ENCODE measurements at places on chromosomes 1 and 21.

DNA sequence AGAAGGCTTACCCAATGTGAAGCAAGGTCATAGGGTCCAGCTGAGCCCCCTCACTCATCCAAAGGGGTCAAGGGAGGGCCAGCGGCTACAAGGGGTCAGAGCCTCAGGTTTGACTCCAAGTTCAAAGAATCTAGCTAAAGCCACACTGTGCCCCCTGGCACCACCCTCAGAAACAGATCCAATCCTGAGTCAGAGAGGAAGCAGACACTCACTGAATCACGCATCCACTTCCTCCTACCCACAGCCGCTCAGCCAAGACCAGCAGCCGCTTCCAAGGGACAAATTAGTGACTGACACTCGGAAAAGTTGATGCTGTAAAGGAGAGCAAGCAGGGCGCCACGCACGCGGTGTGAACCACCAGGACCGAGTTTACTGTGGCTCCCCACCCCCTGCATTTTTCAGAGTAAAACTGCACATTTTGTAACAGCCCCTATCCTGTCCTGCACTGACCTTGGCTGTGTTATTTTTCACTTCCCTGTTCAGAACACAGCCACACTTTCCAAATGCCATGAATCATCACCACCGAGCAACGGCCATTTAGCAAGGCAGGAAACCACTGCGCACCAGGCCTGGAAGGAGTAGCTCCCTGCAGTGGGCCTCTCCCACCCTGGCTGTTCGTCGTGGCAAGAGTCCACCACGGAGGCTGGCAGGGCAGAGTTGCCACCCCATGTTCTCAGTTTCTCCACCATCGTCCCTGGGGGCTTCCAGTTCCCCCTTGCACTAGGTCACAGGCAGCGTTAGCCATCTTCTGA is 147.8 kb downstream of the TOMM20 start:
- peak; percentile 82 for DNase-seq

- DNase-seq = peak; percentile 81
Measured at GRCh38 chr1:9291914-9292360, 757 bp upstream of the SPSB1 start.

GRCh38 chr1:33610391-33610790 is 137.9 kb downstream of the ZSCAN20 start:
- no peak for DNase-seq

- no peak for DNase-seq
Measured at GRCh38 chr1:76613886-76614285, 253.4 kb upstream of the ST6GALNAC5 start.

- no peak for DNase-seq
Measured at GRCh38 chr1:244053831-244054230, 2.7 kb downstream of the ZBTB18 start.

- DNase-seq = no peak
Measured at GRCh38 chr1:214475746-214476145, 75.7 kb downstream of the PTPN14 start.

DNA sequence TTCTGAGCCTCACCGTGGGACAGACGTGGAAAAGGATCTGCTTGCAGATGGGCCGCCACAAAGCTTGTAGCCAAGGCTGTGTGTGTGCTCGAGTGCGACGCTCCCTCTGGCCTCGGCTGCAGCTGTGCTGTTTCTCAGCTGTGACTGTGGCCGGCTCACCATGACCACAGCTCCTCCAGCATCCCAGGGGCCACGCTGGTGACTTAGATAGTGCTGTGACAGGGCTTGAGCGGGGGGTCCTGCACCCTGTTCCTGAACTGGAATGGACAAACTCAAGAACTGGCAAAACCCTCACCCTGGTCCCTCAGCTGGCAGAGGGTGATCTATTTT is 17.4 kb upstream of the ACTRT2 start:
- no peak for DNase-seq

DNA sequence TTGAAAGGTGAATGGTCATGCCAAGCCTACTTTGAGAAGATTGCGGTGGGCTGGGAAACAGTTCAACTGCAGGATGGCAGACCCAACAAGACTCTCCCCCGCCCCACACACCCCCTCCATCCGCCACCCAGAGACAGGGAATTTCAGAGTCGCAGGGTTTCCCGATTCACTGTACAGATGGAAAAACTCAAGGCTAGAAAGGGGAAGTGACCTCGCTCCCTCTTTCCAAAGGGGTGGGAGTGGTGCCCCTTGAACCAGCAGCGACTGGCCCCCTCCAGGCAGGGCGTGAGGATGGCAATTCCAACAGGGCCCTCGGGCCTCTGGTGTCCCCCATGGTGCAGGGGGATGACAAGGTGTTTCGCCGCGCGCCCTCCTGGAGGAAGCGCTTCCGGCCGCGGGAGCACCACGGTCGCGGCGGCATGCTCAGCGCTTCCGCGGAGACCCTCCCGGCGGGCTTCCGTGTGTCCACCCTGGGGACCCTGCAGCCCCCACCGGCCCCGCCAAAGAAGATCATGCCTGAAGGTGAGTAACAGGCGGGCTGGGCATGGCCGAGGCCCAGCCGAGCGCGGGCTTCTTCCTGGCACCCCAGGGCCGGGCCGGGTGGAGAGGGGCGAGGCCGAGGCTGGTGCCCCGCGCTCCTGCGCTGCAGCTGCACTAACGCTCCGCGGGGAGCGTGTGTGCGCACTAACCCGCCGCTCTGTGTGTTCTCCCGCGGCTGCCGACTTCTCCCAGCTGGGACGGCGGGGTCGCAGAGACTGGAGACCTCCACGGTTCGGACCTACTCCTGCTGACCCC is 10.4 kb downstream of the MYOG start:
- no peak for DNase-seq

GRCh38 chr1:119227456-119227855 is 87.0 kb upstream of the WARS2 start:
- no peak for DNase-seq

GRCh38 chr21:16072221-16072620 is 342.4 kb downstream of the USP25 start:
- no peak for DNase-seq

GRCh38 chr1:246695136-246695535 is 29.1 kb upstream of the SCCPDH start:
- no peak for DNase-seq

DNA sequence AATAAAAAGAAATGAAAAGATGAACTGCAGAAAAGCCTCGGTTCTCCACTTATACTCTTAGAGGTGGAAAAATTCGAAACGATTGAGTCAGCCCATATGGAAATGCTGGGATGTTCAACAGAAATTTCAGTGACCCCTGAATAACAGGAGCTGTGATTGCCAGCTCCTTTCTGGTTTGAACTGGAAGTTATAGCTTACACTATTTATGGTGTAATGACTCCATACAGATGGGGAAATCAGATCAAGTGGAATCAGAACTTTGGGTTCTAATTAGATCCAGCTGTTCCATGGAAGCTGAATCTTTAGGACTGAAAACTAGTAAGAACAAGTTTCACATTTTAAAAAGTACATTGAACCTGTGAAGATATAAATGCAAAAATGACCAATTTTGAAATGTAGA is 569.3 kb upstream of the ZRANB2 start:
- DNase-seq = no peak

GRCh38 chr1:76463849-76464248 is 389.3 kb downstream of the ST6GALNAC3 start:
- no peak for DNase-seq

DNA sequence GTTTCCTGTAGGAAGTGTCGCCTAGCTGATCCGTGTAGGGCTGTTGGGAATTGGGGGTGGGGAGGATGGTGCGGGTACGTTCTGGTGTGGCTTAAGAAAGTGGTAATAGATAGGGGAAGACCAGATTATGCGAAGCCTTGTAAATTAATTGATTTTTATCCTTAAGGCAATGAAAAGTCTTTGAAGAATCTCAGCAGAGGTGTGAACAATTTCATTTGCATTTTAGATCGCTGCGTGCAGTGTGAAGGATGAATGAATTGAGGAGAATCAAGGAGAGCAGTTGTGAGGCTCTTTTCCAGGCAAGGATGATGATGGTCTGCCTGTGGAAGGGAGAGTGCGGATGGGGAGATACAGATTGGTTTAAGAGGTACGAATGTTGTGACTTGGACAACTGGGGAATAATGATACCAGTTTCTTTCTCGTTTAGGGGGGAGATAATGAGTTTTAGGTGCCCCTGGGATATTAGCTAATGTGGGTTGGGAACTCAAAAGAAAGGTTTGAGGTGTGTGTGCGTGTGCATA is 813 bp upstream of the DEDD start:
- DNase-seq = no peak

DNA sequence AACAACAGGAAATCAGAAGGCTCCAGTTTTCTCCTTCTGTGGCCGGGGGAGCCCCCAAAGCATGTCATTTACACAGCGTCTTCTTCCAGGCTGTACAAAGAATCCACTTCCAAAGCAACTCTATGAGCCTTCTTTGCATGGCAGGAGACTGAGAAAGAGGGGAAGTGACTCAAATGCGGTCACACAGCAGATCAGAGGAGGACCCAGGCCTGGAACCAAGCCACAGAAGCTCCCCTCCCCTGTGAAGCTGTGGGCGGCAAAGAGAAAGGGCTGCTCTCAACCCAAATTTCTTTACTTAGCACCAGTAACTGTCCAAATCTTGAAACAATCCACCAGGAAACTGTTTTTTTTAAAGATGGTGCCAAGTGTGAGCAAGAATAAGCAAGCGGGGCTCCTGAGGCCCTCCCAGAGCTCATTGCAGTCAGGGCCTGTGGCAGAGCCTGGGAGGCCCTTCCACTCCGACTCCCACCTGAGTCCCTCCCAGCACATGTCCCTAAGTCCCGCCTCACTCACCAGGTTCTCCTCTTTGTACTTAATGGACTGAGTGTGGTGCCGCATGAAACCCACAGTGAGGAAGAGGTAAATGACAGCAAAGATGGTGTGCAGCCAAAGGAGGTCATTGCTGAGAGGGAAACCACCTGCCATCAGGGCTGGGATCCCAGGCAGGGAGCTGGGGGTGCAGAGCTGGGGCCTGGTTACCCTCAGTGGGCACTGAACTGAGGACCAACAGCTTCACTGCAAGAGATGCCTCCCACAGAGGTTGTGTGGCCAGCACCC is 15.9 kb downstream of the TMEM63A start:
- DNase-seq = peak; percentile 13

- no peak for DNase-seq
Measured at GRCh38 chr21:41031701-41032220, 136.2 kb upstream of the BACE2 start.

DNA sequence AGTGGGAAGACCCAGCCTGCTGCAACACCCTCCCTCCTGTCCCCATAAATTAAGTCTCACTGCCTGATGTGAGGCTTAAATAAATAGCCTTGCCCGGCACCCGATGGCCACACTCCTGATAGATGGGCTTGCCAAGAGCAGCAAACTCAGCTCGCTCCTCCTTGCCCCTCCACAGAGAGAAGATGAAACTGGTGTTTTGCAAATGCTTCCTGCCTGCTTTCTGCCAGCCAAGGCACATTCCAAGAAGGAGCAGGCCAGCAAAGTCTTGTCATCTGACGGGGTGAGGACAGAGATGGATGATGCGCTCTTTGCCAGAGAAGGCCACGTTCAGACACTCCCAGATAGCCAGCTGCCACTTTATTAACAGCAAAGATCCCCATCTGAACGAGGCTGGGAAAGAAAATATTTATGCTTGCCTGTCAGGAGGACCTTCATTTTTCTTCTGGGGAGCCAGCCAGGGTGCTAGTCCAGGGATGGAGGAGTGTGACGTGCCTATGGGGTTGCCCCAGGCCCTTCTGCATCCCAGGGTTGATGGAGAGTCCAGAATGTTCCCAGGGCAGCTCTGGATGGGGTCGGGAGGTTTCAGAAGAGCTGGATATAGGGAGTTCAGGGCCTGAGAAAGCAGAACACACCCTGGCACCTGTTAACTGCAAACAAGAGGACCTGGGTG is 265.4 kb downstream of the FOXD2 start:
- no peak for DNase-seq
